Bronchial epithelial cell (primary cell): ENCODE measurements at places on chromosomes 5 and 9.

DNA sequence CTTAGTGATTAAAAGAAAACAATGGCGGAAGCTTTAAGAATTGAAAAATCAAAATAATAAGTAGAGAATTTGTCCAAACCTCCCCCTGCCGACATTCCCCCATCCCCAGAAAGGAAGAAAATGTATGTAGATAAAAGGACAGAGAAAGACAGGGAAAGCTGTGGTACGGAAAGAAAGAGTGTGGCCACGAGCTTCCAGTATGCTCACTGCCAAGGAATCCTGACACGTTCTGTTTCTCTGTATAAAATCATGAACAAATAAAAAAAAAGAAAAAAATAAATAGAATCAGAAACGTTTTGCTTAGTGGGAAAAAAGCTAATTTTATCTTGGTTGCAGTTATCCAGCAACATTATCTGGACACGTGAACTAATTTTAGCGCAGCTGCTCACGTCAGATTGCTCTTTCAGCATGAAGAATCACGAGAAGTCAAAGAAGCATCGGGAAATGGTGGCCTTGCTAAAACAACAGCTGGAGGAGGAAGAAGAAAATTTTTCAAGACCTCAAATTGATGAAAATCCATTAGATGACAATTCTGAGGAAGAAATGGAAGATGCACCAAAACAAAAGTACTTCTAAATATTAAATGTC lies 15.2 kb downstream of the DNAJC21 start:
- DNase-seq: no peak

DNA sequence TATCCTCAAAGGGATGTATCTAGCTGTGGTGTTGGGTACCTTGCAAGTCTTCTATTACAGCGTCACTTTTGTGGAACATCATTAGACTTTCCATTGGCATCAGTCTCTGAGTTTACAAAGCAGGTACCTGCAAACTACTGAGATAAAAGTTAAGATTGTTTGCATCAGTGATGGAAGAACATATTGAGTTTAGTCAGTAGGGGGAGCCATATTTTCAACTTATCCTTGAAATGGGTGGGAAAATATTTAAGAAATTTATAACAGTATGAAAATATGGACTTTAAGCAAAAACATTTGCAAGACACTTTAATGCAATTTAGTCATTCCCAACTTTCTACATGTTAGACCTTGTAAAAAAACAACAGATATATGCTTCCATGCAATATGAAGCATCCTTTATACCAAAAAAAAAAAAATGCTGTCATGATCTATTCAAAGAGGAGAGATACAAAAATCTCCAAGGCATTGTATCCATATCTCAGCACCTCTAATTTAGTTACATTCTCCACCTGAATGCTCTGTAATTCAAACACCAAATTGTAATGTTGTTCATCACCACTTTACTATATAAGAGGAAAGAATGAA lies 98.6 kb upstream of the ADAMTS19 start:
- DNase-seq: peak; percentile 40

DNA sequence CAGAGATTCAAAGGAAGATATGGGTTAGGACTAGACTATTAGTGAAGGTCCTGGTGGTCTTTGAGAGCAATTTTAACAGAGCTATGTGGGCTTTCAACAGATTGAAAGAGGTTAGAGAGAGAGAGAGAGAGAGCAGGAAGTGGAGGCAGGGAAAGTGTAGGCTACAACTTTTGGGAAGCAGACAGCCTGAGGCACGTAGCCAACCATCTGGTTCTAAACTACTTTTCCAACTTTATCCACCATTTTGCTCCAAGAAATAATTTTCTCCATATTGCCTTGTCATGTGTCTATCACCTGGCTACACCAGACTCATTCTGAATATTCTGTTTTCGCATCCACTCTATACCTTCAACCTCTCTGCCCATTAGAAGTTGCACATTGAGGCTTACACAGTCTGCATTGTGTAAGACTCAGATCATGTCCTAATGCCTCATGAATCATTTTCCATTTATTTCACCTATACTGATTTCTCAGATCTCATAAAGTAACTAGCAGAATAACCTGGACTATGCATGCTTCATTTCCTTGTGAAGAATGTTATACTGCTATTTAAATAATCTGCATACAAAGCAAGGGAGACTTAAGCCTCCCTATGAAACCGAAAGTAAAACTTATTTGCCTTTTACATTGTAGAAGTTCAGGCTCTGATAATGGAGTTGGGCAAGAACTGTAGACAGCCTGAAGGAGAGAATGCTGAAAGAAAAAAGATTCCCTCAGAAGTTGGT lies 235.6 kb downstream of the ELAVL2 start:
- DNase-seq: peak; percentile 77

- no peak for DNase-seq
Observed at GRCh38 chr5:175037820-175038219, 313.4 kb downstream of the MSX2 start.

GRCh38 chr5:172248637-172249036 lies 34.9 kb downstream of the UBTD2 start:
- no peak for DNase-seq

DNA sequence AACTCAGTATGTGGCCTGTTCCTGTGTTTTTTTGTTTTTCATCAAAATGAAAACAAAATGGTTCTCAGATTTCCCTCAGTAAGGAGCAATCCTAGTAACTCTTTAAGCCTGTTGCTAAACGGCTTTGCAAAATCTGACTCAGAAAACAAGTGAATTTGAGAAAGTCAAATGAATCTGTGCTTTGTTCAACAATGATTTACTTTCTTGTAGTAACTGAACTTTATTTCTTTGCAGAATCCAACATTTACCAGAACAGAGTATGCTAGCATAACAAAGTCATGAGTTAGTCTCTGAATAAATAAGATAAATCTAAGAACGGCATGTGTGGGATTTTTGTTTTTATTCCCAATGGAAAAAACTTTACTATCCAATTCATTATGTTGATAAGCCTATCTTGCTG lies 93.8 kb downstream of the OXCT1 start:
- DNase-seq: no peak

DNA sequence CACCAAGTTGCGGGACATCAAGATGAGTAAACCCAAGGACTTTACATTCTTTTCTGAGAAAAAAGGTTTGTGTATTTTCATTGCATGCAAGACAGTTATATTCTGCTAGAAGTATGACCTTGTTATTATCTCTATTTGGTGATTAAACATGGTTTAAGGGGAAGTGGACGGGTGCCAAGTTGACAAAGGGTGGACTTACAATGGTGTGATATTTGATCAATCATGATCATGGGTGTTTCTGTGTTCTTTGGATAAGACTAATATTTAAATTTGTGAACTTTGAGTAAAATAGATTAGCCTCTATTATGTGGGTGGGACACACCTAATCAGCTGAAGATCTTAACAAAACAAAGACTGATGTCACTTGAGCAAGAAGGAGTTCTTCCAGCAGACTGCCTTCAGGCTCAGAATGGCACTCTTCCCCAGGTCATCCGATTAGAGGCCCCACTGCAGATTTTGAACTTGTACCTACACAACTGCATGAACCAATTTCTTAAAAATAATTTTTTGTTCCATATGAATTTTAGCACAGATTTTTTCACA lies 782.9 kb downstream of the CDH12 start:
- DNase-seq: no peak
